ENCODE measurements at places on chromosomes 11 and 22.

- DNase-seq: no peak
These were observed 13.1 kb downstream of the PACS1 start for GRCh38 chr11:66082946-66083698.

DNA sequence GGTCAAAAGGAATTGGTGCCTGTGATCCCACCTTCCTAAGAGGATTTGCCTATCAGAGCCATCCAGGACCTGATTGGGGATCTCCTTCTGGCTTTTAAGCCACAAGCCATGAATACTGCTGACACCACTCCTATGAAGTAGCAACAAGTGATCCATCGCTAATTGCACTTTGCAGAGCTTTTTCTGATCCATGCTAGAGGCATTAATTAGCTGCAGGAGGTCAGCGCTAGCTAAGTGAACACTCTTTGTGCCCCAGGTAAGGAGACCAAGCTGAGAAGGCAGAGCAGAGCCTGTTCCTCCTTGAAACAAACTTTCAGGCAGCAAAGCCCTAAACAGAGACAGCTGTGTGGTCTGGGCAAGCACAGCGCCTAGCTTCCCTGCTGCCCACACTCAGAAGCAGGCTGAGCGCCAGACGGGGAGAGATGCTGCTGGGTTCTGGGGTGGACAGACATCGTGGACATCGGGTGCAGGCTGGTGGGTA, 122.2 kb downstream of the ABTB2 start:
- DNase-seq: no peak

GRCh38 chr11:46338988-46339666, 8.1 kb upstream of the DGKZ start:
- DNase-seq: no peak

- DNase-seq: no peak
These were observed 6.1 kb downstream of the MPZL3 start for GRCh38 chr11:118245936-118246562.

DNA sequence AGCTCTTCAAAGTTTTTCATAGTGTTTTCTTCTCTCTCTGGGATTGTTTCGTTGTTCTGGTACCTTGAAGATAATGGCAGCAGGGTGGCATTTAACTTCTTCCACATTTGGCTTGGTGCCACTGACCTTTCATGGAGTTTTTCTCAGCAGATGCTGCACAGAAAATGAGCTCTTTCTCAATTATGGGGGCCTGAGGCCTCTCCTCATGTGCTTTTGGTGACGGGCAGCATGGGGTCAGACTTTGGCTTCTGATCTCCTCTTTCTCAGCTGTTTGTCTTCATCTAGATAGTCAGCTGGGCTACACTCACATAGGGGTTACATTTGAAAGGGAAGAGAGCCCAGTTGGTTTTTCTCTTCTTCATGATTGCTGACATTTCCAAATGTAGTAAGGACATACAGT, 76.3 kb downstream of the FAT3 start:
- DNase-seq: no peak

- DNase-seq: no peak
These were observed 8.2 kb upstream of the MICAL3 start for GRCh38 chr22:18032455-18033101.

GRCh38 chr11:9689721-9690120, 25.8 kb downstream of the SWAP70 start:
- no peak for DNase-seq

- DNase-seq: no peak
These were observed at the start of gene FXYD6 for GRCh38 chr11:117876341-117877119. TSS of gene FXYD6 (minus strand) at chr11:117876658. CDS start at chr11:117842776, 33,882 bp downstream.

DNA sequence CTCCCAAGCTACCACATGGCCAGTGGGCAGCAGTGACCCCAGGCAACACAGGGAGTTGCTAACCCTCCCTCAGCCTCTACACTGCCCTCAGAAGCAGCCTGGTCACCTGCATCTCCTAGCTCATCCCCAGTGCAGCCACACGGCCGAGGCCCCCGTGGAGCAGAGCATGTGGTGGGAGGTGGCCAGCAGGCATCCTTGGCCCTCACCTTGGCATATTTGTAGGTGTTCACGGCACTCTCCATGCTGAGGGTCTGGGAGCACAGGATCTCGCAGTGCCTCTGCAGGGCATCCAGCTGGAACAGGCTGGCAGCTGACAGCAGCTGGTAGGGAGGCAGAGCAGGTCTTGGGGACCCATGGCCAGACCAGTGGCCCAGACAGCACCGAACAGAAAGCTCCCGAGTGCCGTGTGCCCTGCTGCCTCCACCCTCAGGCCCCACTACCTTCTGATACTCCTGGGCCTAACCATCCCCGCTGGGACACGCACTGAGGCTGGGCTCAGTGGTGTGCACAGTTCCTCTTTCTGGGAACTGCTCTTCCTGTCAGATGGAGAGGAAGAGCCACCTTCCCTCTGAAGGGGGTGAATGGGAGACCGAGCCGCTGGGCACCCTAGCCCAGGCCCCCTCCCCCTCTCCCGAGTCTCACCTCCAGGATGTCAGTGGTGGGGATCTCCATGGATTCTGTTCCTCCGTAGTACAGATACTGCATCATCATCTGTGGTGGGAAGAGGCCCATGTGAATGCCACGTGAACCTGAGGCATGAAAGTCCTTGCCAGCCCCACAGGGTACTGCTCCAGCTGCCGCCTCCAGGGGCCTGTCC, 48.8 kb downstream of the NAT10 start:
- no peak for DNase-seq

- no peak for DNase-seq
These were observed 15.6 kb upstream of the WDR74 start for GRCh38 chr11:62854825-62855570.

DNA sequence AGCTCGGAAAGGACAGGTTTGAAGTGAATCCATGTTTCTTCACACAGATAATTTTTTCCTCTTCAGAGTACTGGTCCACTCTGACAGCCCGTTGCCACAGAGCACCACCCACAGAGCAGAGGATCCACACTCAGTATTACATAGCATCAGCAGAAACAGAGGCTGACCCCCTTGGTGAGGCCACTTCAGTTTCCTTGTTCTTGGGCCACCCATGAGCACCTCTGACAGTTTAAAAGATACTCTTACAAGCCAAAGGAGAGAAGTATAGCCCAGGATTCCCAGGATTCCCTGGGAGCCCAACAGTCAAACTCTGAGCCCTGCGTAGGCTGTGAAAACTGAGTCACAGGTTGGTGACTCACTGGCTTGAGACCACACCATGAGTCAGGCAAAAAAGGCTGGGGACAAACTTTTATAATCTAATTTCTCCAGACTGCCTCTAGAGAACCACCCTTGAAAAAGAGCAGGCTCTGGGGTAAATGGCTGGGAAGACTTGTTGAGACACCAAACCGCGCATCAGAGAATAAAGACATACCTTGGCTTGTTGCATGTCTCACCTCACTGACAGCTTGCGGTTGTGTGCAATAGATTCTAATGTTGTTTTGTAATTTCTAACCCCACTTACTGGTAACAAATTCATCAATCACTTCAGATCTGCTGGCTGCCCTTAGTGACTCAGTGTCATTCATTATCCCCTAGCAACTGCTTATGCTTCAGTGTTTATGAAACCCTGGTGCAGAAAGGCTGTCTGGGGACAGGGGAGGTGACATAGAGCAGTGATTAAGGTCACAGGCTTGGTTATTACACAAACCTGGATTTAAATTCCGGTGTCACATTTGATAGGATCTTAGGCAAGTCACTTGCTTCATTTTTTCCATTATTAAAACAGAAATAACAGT, 56.9 kb upstream of the PRSS23 start:
- DNase-seq: peak; percentile 35

DNA sequence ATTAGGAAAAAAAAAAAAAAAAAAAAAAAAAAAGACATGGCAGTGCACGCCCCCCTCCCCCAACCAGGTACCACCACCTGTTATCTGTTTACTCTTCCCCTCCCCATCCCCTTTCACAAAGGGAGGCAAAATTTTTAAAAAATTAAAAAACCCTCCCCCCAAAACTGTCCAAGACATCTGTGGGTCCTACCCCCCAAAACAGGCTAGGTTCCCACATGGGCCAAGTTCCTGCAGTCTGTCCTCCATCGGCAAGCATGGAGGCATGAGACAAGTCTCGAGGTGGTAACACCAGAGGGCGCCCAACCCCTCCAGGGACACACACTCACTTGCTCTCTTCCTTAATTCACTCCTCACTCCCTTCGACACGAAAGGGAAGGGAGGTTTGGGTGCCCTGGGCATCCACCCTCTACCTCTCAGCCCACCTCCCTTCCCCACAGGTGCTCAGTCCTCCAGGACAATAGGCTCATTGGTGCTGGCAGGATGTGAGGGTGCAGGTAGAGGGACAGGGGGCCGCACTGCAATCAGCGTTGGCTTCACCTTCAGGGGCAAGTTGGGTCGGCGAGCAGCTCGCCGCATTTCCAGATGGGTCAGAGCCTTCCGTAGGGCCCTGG, 2.2 kb upstream of the TUT1 start:
- DNase-seq: peak; percentile 81

DNA sequence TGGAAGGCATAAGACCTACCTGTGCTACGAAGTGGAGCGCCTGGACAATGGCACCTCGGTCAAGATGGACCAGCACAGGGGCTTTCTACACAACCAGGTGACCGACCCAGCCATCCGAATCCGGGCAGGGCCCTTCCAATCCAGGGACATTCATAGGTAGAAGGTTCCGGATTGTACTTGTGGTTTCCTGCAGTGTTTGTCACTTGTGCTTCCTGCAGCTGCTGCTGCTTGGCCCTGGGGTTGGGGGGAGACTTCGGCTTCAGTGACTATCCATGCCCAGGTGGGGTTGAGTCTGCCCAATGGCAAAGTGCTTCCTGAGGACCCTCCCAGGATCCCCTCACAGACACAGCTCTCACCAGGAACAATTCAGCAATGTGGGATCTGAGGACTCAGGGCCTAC, 2.2 kb downstream of the APOBEC3A start:
- DNase-seq: no peak

DNA sequence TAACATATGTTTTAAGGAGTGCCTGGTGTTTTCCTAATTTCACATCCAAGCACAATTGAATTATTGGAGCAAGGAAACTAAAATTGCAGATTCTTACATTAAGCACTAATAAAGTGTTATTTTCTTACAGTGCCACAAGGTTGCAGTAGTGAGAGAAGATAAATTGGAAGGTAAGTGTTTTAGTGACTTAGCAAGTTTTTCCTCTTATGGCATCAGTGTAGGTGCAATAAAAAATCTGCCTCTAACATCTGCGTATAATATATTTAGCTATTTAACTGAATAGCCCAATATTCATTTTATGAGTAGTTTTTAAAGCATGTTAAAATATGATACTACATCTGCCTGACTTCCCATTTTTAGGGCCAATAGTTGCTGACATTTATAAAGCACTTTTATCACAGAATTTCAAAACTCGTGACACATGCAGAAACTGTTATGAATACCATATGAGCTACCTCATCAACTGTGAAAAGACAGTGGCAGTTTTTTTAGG, 19.0 kb downstream of the POLD3 start:
- no peak for DNase-seq

DNA sequence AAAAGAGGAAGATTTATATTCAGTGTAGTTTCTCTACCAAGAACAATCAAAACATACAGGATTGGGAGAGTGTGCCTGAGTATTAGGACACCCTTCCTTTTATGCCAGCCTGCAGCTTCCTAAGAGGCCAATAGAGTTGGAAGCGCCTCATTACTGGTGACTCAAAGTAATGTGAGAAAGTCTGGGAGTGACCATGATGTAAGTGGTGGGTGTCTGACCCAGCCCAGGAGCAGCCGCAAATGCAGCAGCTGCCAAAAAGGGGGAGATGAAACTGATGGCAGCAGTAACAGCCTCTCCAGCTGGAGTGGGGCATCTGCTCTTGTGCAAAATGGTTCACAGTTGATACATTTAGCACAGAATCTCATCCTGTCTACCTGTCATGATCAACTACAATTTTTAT, 62.0 kb downstream of the ZNF280B start:
- no peak for DNase-seq

- DNase-seq: no peak
These were observed 26.7 kb downstream of the RRP8 start for GRCh38 chr11:6576471-6577373.

DNA sequence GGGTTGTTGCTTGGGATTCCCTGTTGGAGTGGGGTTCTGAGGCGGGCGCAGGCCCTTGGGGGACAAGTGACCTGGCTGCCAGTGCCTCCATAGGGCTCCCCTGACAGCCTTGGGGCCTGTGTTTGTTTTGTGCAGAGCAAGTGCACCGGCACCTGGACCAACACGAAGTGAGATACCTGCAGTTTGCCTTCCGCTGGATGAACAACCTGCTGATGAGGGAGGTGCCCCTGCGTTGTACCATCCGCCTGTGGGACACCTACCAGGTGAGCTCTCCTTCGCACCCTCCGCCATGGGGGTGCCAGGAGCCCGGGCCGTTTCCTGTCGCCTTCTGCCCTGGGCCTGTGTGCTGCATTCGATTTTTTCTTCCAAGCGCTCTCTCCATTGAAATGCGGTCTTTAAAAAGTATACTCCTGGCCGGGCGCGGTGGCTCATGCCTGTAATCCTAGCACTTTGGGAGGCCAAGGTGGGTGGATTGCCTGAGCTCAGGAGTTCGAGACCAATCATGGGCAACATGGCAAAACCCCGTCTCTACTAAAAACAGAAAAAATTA, 274.6 kb downstream of the TBC1D22A start:
- DNase-seq: no peak

DNA sequence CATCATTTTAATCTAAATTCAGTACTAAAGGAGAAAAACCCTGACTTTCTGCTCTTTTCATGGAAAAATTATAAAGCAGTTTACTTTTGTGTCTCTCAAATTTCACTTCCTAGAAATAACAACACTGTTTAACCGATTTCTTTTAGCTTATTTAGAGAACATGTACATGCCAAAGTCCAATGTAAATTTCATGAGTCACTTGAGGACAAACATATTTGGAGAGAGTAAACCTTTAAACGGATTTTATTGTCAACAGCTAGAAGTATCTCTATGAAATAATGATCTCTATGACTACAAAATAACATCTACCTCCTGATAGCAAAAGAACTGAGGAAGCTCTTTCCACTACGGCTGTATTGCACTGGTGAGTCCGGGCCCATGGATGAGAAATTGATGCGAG, 46.3 kb upstream of the SLC22A25 start:
- DNase-seq: no peak

Data from activated naive CD8-positive, alpha-beta T cell treated with anti-CD3 and anti-CD28 coated beads, Interleukin-2, amount 50 U/mL, for 24 hours (primary cell).